Cortex of kidney (tissue), 1 donor: ENCODE measurements at places on chromosomes 13 and 19.

GRCh38 chr13:44351505-44351854, 22.1 kb upstream of the SERP2 start:
- no peak for DNase-seq

- DNase-seq, result no peak
These were observed 52.1 kb upstream of the USPL1 start for GRCh38 chr13:30565658-30566057.

DNA sequence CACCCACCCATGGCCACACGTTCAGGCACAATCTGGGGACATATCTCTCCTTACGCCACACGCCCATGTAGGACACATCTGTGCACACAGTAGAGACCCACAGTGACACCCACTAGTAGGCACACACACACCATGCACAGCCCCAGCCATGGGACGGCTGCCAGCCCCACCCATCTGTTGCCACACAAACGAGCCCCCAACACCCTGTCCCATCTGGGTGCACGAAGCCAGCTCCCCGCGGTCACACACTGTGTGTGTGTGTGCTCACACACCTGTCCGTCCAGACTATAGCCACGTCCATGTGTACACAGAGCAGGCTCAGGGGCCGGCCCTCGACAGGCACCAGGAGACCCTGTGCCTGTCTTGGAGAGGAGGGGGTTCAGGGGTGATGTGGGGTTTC, 10.6 kb downstream of the ERFL start:
- no peak for DNase-seq

- DNase-seq, result no peak
These were observed 68.7 kb downstream of the IPO5 start for GRCh38 chr13:98022210-98022609.

DNA sequence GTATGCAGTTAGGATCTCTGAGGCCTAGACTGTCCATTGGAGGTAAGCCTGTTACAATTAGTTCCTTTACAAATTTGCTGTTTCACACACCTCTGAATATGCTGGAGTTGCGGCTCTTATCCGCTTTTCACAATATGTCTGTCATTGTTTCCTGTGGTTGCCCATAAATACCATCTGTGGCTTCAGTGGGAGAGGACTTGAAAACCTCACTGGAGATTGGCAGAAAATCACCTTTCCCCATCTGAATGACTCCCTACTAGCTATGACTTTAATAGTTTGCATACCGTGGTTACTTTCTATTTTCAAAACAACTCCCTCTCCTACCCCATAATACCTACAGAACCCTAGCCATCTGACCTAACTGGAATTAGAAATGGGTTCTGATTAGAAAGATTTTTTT, 454.3 kb downstream of the PCDH17 start:
- DNase-seq, result no peak

GRCh38 chr19:12639901-12640613, 26.5 kb downstream of the MAN2B1 start:
- DNase-seq, result no peak

DNA sequence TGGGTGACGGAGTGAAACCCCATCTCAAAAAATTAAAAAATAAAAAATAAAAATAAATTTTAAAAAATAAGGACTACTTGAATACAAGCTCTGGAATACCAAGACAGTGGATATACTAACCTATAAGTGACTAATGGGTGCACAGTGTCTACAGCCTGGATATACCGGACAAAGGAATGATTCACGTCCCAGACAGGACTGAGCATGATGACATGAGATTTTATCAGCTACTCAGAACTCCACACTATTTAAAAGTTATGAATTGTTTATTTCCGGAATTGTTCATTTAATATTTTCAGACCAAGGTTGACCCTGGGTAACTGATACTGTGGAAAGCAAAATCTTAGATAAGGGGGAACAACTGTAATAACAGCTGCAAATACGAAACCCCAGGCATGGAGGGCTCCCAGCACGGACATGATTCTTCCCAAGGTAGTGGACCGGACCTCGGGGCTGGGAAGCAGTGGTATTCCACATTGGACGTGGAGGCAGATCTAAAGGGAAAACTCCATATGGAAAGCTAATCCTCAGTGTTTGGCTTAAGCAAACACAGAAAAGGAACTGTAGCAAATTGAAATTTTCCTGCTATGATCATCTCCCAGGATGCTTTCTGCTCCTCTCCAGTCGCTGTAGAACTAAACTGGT, 102.6 kb upstream of the TSHZ3 start:
- no peak for DNase-seq

- DNase-seq, result no peak
These were observed 123.4 kb upstream of the MCF2L start for GRCh38 chr13:112845511-112846144.

GRCh38 chr13:23851106-23851505, 38.1 kb downstream of the MIPEP start:
- no peak for DNase-seq

DNA sequence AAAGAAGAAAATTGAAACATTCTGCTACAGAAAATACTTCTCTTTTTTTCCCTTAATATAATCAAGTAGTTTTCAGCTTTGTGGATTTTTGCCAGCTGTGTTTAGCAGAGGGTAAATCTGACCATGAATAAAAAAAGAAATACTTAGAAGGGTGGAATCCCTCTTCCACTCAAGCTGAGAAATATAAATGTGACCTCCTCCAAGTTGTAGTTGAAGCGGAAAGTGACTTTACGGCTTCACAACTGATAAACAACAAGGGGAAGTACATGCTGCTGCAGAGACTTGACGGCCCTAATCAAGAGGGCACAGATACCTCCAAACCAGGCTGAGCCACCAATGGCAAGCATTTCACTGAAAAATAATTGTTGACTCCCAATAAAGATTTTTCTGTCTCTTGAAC, 785.0 kb downstream of the SLITRK5 start:
- DNase-seq, result no peak

- no peak for DNase-seq
These were observed 37.8 kb upstream of the GAS6 start for GRCh38 chr13:113901642-113902041.

DNA sequence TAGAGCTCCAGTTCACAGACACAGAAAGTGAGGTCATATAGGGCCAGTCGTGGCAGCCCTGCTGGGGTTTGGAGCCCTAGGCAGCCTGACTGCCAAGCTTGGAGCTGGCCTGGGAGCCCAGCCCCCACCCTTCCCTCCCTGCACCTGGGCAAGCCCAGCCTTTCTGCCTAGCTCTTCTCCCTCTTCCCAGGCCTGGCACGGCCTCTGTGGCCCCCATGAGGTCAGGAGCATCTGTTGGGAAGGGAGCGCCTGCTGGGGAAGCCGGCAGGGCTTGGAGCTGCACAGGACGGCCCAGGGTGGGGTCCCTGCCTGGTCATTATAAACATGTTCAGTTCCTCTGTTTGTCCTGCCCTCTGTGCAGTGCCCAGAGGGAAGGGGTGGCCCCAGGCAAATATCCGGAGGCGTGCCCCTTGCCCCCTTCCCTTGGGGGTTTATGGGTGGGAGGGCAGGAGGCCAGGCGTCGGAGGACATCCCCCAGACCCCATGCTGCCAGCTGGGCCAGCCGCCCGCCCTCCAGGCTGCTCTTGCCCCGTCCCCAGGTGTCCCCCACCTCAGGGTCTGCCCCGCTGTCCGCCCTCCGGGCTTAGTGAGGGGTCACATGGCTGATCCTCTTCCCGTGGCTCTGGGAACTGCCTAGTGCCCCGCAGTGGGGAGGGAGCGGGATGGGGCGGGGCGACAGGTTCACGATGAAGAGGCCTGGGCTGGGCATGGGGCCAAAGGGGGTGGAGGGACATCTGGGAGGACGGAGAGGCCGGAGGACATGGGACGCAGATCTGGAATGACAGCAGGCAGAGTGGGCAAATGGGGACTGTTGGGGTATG, 30.0 kb upstream of the NCCRP1 start:
- DNase-seq, result no peak
